GM04504 (cell line): ENCODE measurements at places on chromosomes 2 and 18.

DNA sequence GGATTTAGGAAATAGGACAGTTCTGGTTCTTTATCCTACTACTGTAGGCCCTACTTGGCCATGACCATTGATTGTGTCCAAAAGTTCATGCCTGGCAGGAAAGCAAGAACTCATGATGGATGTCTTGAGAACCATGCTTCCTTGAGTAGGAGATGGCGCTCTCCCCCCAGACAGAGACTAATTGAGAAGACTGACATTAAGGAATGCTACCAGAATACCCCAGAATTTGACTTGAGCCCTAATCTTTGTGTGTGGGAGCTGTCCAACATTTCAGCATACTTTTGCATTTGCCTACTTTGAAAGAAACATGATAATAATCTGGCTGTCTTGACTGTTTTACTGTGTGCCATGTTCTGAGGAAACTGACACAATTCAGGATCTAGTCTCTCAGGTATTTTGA is 23.3 kb downstream of the MAPRE3 start:
- DNase-seq: no peak

- DNase-seq: no peak
Measured at GRCh38 chr2:33073018-33073417, 126.3 kb downstream of the LTBP1 start.

DNA sequence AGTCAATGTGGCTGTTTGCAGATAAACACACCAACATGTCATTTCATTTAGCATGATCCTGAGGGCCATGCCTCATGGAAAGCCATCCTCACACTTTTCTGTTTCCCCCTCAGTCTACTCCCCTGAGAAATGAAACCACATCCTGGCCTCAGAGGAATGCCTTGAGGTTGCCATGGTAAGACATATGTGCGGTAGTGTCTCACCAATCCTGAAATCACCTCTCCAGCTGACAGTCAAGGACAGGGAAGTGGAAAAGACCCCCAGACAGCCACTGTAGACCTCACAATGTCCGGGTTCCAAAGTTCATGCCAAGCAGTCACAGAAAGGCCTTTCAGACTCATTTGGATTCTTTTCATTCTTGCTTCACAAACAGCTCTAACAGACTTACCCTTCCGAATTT is 175.2 kb upstream of the PKDCC start:
- no peak for DNase-seq

DNA sequence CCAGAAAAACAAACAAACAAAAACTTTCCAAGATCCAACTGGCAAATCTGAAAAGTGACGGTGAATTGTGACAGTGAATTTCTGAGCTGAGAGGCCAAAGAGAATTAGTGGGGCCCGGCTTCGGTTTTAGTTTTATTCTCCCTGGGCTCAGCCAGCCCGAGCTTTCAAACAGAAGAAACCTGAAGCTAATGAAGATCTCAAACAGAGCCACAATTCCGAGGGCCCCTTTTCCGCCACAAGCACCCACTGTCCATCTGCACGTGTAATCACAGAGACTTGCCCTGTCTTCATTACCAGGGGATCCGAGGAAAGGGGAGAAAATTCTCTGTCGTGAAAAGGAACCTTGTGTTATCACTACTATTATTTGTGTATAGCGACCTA is 4.2 kb upstream of the ONECUT2 start:
- no peak for DNase-seq

GRCh38 chr2:69677914-69678313 is 34.4 kb upstream of the AAK1 start:
- DNase-seq: no peak

DNA sequence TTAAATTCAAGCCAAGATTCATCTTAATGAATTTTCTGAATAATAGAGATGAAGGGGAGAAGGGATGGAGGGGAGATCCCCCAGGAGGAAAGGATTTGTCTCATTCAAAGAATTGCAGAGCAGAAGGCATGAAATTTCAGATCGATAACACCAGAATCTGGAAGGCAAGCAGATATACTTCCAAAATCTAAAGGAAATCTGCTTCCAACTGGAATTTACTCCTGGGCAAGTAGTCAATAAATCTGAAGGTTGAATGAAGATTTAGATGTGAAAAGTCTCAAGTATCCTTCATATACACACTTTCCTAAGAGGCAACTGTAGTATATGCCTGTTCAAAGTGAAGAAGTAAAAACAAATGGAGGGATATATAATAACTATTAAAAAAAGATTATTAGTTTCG is 1190.8 kb upstream of the CELF4 start:
- no peak for DNase-seq

- DNase-seq: no peak
Measured at GRCh38 chr2:215417400-215417951, 18.4 kb downstream of the FN1 start.

GRCh38 chr18:80247393-80247841 is at the start of gene PARD6G:
Gene PARD6G (minus strand): TSS chr18:80247514. CDS start chr18:80247348, 166 bp downstream.
- DNase-seq: peak; percentile 35

GRCh38 chr2:180882959-180883358 is 97.4 kb upstream of the UBE2E3 start:
- no peak for DNase-seq

DNA sequence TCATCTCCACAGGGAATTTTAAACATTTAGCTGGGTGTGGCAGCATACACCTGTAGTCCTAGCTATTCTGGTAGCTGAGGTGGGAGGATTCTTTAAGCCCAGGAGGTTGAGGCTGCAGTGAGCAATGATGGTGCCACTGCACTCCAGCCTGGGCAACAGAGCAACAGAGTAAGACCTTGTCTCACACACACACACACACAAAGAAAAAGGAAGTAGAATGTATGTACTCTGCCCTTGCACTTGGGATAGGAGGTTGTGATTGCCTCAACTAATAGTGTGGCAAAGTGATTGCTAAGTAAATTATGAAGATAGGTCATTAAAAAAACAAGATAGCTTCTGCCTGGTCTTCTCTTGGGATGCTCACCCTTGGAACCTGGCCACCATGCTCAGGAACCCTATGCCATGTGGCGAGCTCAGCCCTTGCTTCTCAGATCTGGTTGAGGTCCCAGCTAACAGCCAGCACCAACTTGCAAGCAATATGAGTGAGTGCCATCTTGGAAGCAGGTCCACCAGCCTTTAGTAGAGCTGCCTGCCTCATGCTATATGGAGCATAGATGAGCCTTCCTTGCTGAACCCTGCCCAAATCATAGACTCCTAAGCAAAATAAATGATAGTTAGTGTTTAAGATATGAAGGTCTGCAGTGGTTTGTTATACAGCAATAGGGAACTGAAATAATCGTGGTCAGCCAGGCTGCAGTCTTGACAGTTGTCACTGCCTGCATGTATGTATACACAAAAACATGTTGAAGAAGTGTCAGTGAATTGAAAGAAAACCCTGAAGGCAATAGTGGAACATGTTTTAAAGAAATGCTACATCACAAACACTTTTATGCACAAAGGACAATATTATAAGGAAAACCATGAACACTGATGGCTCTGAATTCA is 30.1 kb upstream of the PNO1 start:
- no peak for DNase-seq

DNA sequence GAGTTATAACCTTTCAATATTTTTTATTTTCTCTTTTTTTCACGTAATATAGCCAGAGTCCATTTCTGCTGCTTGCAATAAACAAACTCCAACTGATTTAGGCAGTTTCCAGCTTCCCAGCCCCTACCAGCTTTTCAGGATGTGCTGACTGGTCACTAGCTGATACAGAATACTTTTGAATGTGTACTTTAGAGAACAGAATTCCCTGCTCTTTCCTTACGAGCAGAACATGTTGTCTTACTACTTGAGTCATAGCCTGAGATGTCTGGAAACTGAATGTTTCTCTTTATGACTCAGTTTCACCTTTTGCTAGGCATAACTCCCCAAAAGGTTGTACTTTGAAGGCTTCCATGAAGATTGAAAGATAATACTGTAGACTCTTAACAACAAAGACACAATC is 44.5 kb upstream of the KCNE4 start:
- DNase-seq: no peak

GRCh38 chr2:223418604-223419199 is 183.5 kb downstream of the SCG2 start:
- no peak for DNase-seq

DNA sequence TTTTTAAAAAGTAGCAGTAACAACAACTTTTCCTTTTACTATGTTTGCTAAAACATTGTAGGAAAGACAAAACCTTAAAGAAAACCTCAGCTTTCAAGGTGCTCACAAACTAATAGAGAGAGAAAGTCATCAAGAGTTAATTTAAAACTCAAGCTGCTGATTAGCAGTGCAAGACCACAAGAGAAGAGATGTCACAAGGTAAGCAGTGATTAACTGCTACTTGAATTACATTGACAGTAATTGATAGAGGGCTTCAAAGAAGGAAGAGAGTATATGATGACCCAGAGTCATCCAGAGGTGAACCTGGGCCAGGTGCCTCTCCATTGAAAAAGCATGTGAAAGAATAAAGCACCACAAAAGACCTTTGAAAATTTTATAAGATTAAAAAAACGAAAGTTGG is 939.6 kb upstream of the CNTNAP5 start:
- no peak for DNase-seq

DNA sequence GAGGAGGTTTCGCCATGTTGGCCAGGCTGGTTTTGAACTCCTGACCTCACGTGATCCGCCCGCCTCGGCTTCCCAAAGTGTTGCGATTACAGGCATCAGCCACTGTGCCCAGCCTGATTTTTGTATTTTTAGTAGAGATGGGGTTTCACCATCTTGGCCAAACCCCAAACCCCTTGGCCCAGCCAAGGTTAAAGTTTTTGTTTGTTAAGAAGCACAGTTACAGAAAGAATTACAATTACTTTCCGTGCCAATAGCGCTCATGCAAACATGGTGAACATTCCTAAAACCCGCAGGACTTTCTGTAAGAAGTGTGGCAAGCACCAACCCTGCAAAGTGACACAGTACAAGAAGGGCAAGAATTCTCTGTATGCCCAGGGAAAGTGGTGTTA is 26.1 kb downstream of the ITSN2 start:
- peak; percentile 25 for DNase-seq

- DNase-seq: no peak
Measured at GRCh38 chr2:128626760-128627511, 308.3 kb upstream of the HS6ST1 start.

- no peak for DNase-seq
Measured at GRCh38 chr2:240962300-240963064, 35.9 kb upstream of the SNED1 start.

DNA sequence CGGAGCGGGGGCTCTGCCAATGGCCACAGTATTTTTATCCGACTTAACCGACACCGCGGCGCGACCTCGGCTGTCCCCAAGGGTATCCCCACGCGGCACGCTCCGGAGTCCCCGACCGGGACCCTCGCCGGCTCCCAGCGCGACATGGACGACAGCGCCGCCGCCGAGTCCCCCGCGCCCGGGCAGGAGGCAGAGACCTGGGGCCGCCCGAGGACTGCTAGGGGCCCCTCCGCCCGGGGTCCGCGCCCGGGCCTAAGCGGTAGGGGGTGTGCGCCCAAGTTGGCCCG is 468 bp downstream of the UXS1 start:
- DNase-seq: no peak

- DNase-seq: no peak
Measured at GRCh38 chr2:211228559-211228958, 672.2 kb downstream of the CPS1 start.

DNA sequence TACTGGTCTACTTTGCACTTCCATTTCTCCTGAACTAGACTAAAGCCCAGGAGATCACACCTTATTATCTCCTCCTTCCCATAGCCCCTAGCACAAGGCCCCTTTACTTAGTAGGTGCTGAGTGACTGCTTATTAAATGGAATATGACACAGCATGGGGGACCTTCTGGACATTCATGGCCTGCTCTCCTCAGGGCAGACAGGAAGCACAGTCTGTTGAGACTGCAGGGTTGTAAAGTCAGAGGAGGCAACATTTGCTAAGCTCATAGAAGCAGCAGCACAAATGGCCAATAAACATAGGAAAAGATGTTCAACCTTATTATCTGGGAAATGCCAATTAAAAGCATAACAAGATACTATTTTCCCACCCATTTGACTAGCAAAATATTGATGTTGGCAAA is 75.3 kb downstream of the DNMT3A start:
- DNase-seq: no peak

DNA sequence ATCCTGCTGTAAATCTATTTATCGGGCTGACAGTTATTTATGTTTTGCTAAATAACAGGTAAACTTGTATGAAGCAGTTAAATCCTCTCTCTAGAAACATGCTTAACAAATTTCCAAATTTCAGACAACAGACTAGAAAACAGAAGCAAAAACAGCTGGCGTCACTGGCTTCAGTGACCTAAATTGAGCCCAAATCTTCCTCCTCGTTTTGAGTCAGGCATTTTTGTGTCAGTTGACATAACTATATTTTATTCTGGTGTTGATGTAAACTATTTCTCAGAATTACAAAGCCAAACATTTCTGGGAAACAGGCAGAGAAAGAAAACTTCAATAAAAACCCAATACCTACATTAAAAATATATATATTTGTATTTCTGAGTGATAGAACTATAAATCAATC is 21.7 kb downstream of the RBMS1 start:
- DNase-seq: no peak

GRCh38 chr2:205148755-205149154 is 533.5 kb upstream of the NRP2 start:
- DNase-seq: no peak

GRCh38 chr2:38130876-38131275 is 54.9 kb upstream of the CYP1B1 start:
- DNase-seq: no peak

GRCh38 chr2:20357638-20358389 is 7.2 kb upstream of the PUM2 start:
- no peak for DNase-seq

DNA sequence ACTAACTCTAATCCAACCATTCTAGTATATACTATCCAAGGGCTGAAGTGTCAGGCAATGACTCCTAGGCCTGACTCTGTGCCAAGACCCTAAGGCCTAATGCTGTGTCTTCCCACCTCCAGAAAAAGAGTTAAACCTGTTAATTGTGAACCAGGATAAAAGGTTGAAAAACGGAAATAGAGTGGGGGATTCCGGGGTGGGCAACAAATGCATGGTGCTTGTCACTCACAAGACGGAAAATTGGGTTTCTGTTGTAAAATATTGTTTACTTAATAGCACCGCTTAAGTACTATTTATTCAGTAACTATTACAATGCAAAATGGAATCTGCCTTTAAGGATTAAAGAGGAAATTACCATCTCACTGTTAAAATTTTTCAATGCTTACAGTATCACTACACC is 3.2 kb downstream of the STK17B start:
- DNase-seq: no peak

GRCh38 chr2:31331156-31331555 is 83.4 kb downstream of the XDH start:
- no peak for DNase-seq

- no peak for DNase-seq
Measured at GRCh38 chr2:67772216-67773170, 290.3 kb downstream of the C1D start.

- no peak for DNase-seq
Measured at GRCh38 chr2:85935746-85936208, 47.0 kb upstream of the ST3GAL5 start.

- no peak for DNase-seq
Measured at GRCh38 chr18:3935305-3935704, 485.3 kb downstream of the TGIF1 start.

DNA sequence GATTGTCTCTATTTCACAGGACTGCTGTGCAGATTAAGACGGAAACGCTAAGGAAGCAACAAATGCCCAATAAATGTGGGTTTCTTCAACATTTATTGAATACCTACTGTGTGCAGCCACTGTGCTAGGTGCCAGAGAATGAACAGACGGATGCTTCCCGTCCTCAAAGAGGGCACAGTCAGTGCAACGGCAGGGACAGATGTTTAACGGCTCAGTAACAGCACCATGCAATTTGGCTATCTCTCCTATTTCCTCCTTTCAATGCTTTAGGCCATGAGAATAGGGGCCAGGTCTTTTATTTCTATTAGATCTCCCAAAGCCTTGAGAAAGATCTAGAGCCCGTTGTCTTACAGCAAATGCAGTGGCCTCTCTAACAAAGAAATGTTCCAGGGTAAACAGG is 7.2 kb downstream of the EDAR start:
- DNase-seq: no peak
